ENCODE measurements at places on chromosomes 6 and 20.

GRCh38 chr6:152301021-152301764 is 336.0 kb downstream of the SYNE1 start:
- DNase-seq: no peak

DNA sequence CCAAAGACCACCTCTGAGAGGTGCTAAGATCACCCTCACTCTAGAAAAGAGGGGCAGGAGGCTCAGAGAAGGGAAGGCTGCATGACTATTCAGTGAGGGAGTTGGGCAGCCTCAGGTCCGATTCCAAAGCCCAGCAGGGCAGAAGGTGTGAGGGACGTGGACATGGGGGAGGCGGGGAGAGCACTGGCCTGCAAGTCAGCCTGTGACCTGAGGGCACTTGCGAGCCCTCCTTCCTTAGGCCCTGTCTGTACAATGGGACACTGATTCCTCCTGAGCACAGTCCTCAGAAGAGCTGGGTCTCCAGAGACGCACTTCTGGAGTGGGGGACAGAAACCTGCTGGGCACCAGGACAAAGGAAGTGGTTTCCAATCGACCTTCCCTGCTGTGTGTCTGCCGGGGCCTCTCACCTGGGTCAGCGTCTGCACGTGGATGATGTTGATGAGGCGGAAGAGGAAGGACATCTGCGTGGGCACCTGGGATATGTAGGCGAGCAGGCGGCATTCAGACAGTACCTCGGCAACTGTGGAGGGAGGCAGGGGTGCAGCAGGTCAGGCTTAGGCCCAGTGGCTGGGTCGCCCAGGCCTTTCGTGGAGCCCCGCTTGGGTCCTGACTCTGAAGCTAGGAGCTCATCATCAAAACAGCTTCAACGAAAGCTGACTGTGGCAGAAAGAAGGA is 48.5 kb downstream of the MYH7B start:
- no peak for DNase-seq

GRCh38 chr6:49576618-49577017 is 26.1 kb downstream of the C6orf141 start:
- DNase-seq: no peak

GRCh38 chr6:88574031-88574430 is 389.4 kb downstream of the RNGTT start:
- DNase-seq: no peak

DNA sequence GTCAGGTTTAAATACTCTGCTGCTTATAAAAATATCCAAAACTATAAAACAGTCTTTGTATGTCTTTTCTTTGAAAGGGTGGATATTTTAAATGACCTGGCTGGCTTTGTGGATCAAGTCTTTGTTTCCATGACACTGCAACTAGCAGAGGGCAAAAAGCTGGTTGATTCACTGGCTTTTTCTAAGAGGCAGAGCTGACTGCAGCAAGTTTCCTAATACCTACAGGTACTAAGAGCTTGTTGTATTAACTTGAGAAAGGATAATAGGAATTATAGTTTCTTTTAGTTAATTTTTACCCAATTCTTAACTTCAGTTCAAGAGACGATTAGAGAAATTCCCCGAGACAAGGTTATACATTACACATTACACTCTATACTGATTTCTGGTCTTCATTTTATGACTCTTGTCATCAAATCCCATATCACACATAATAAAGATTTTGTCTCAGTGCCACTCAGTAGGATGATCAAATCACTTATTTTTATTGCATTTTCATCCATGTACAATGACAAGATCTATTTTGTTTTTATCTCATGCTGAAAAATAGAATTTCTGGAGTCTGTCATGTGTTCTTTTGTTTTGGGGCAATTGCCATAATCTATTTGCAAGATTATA is 120.1 kb upstream of the RIMS1 start:
- no peak for DNase-seq

GRCh38 chr6:77844822-77845221 is 192.0 kb downstream of the MEI4 start:
- no peak for DNase-seq

- DNase-seq: no peak
Measured at GRCh38 chr6:139184459-139184858, 49.6 kb downstream of the HECA start.

DNA sequence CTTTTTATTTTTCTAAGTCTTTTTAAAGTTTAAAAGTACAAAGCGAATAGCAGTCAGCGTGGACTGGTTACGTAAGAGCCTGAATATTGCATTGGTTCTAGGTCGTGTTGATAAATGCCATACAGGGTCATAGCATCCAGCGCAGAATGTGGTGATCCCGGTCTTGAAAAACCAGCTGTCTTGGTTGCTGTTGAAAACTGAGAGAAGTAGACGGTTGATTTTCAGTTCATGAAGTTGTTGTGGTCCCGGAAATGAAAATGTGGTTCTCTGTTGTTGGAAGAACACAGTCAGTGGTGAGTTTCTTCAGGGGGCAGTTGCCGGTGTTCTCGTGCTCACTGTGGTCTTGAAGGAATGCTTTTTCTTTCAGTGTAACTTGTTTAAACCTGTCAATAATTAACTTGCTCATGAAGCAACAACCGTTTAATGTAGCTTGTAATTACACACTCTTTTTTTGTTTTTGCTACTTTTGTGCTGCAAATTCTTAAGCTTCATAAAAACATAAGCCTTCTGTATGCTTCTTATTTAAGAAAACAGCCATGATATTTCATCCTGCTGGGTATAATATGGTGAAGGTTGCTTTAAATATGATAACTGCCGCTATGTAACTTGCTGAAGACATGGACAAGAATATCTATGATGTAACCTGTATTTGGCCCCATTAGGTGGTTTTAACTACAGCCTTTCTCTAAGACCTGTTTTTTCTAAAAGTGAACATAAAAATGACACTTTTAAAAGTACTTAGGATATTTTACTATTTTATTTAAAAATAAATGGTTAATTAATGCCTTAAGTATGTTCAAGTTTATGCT is 64.8 kb upstream of the KIF25 start:
- no peak for DNase-seq

DNA sequence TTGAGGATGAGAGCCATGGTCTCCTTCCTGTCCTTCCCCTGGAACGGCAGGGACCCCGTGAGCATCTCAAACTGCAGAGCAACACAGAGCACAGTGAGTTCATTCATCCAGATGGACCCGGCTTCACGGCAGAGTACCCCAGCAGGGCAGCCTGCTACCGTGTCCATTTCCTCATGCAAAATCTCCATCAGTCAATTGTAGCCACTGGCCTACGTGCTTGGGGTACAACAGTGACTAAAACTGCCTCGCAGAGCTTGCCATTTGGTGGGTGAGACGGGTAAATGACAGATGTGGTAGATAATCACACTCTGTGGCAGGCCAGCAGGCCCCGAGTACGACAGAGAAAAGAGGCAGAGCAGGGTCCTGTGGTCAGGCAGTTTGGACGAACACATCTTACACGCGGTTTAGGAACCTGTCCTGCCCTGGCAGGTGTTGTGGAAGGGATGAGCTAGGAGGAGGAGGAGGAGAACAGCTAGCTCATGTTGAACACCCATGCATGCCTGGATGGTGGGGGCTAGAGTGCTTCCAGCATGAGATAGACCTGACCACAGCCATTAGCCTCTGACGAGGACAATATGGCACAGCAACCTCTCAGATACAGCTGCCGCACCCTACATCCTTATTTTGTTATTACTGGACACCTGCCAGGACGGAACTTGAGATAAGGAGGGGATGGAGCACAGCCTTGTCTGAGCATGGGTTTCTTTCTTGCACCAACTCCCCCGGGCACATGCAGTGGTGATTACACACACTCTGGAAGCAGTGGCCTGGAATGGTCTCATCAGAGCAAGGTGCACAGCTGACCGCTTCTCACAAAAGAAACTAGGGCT is 95.6 kb downstream of the RAMACL start:
- DNase-seq: no peak

DNA sequence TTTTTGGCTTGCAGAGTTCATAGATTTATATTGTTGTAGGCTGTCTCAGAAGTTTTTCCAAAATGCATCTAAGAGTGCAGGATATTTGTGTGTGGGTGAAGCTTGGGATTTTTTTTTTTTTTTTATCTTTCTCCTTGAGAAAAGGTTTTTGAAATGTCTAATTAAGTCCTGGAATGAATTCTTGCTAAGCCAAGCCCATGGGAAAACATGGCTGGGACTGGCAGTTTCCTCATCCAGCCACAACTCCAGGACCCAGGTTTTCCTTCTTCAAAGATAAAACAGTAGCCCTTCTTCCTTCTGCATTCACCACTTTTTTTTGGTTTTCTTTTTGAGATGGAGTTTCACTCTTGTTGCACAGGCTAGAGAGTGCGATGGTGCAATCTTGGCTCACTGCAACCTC is 242.5 kb upstream of the JAG1 start:
- no peak for DNase-seq

- no peak for DNase-seq
Measured at GRCh38 chr6:29908341-29908662, 34.0 kb upstream of the HLA-A start.

Data from activated CD4-positive, alpha-beta T cell treated with anti-CD3 and anti-CD28 coated beads, Interleukin-2, amount 50 U/mL, for 24 hours (primary cell).